Stimulated activated CD4-positive, alpha-beta T cell treated with anti-CD3 and anti-CD28 coated beads, TNF-alpha, amount 100 ng/mL, for 1 hour (primary cell): ENCODE measurements at places on chromosomes 4 and X.

DNA sequence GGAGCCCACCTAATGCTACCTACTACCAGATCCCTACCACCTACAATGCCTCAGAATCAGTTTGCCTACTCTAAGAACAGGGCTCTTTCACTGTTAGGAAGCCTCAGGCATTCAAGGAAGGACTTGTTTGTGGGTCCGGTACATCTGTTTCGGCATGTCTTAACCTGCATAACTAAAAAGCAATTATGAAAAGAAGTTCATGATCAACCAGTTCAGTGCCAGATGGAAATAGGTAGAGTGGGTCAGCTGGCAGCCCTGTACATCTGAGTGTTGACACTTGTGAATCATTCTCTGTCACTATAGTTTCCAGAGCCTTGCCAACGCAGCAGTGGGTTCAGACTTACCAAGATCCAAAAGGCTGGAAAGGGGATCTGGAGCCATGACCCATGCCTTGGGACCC lies 3.3 kb downstream of the TMEM185A start:
- DNase-seq, result no peak

GRCh38 chrX:115588179-115588578 lies 27.2 kb downstream of the PLS3 start:
- no peak for DNase-seq

DNA sequence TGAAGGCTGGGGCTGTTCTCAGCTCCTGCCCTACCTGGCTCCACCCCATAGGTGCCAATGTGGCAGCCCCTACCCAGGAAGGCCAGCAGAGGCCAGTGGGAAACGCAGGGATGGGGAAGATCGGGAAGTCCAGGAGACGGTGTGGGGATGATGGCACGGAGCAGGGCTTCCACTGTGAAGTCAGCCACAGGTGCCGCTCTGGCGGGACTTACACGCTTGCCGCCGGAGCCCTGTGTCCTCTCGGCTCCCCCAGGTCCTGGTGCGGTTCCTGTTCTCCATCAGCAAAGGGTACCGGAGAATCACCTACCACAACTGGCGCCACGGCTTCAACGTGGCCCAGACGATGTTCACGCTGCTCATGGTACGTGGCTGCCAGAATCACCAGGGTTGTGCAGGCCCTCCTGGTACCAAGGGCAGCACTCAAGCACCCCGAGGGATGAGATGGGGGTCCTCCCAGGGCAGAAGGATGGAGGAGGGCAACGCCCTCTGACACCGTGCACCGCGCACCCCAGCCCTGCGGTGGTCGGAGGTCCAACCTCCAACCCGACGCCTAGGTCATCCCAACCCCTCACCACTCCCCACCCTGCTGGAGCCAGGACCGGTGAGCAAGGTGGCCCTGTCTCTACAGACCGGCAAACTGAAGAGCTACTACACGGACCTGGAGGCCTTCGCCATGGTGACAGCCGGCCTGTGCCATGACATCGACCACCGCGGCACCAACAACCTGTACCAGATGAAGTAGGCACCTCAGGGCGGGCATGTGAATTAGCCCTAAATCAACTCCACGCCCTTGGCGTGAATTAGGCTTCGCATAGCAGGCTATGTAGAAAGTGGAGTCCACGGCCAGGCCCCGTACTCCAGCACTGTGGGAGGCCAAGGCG lies 12.0 kb downstream of the ATP5ME start:
- no peak for DNase-seq

- no peak for DNase-seq
These were observed 358.4 kb downstream of the PRR32 start for GRCh38 chrX:127177966-127178365.

DNA sequence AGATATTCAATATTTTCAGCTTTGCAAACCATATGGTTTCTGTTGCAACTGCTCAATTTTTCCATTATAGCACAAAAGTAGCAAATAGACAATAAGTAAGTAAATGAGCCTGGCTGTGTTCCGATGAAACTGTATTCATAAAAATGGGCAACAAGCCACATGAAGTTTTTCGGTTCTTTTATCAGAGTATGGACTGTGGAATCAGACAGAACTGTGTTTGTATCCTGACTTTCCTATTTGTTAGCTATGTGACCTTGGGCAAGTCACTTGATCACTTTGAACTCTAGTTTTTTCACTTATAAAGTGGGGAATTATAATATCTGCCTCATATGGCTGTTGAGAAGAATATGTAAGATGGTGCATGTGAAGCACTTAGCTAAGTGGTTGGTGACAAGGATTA lies 23.4 kb upstream of the ADGRA3 start:
- DNase-seq, result no peak

- DNase-seq, result no peak
These were observed 33.7 kb upstream of the HMX1 start for GRCh38 chr4:8905226-8905772.

GRCh38 chr4:24862073-24862751 lies 50.6 kb downstream of the CCDC149 start:
- DNase-seq, result no peak

GRCh38 chrX:135477576-135477975 lies 42.9 kb upstream of the INTS6L start:
- DNase-seq, result peak; percentile 0

DNA sequence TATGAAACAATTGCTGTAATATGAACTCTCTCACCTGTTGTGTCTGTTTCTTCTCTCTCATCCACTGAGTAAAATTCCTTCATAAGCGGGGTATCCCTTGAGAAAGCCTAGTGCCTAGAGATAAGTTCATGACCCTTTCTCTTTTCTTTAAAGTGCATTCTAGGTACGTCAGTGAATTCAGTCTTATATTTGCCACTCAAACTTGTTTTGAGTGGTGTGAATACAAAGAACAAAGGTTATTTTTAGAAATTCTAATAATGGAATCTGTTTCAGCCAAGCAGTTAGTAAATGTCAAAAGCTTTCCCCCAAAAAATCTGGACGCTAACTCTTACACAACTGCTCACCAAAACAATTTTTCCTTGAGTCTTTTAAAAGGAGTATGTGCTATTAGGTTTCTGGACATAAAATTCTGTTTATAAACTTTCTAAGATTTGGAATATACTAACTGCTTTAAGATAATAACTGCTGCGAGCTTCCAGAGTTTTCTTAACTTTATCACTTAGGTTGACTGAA lies 112.0 kb downstream of the VEGFC start:
- no peak for DNase-seq

DNA sequence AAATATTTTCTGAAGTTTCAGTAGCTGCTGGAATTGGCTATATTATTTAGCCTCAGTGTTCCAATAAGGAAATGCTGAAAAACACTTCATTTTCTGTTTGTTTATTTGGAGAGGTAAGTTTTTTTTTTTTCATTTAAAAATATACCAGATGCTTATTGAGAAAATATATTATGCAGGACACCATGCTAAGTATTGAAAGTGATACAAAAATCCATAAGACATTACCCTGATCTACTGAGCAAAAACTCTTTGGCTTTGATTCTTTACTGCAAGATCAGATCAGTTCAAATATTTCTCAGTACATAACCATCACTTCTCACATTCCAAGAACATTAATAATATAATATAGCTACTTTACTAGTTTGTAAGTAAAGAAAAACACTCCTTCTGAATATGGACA lies 123.4 kb upstream of the PACRGL start:
- no peak for DNase-seq

DNA sequence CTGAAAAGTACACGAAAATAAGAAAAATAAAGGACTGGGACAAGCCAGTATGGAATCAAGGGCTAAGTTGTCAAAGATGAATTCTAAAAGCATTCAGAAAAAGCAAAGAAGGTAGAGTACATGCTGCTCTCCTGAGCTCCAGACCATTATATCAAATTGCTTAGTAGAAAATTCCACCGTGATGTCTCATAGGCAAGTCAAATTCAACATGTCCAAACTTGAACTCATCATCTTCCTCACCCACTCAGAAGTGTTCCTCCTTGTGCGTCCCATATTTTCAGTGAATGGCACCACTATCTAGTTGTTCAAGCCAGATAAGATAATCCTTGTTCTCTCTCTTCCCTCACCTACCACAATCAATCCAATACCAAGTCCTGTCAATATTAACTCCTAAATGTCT lies 37.5 kb upstream of the IL13RA2 start:
- DNase-seq, result no peak

DNA sequence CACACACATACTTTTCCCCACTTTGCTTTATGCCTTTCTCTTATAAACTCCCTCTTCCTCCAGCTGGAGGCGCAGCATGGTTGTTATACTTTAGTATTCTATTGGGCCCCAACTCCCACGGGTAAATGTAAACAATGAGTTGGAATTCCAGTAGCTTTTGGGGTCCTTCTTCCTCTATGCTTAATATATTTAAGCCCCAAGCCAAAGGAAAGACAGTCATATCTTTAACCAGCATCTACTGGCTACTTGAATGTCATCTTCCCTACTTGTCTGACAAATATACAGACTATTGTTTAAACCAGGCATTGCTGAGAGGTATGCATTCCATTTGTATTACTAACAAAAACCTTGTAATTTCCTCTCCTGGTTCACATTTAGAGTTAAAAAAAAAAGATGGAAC lies 72.9 kb downstream of the WDR19 start:
- no peak for DNase-seq

GRCh38 chr4:76401654-76402053 lies 19.3 kb downstream of the CCDC158 start:
- no peak for DNase-seq

DNA sequence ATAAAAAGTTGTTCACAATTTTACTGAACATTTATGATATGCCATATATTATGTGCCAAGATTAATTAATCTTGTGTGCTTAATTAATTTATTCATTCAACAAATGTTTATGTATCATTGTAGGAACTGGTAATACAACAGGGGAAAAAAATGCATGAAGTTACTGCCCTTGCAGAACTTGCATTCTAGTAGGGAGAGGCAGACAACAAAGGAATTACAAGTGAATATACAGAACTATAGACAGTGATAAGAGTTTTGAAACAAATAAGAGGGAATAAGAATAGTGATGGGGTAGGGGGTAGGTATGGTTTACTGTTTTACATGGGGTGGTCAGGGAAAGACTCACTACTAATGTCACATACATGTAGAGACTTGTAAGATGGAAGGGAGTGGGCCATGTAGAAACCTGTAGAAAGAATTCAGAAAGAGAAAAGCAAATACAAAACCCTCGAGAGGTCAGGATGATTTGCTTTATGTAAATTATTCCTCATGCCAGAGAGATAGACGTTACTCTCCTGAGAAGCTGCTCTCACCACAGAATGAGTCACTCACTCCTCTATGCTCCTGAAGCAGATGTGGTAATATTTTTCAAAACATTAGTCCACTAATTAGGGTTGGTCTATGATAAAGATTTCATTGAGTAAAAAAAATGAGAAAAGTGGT lies 855.0 kb upstream of the GRID2 start:
- no peak for DNase-seq

DNA sequence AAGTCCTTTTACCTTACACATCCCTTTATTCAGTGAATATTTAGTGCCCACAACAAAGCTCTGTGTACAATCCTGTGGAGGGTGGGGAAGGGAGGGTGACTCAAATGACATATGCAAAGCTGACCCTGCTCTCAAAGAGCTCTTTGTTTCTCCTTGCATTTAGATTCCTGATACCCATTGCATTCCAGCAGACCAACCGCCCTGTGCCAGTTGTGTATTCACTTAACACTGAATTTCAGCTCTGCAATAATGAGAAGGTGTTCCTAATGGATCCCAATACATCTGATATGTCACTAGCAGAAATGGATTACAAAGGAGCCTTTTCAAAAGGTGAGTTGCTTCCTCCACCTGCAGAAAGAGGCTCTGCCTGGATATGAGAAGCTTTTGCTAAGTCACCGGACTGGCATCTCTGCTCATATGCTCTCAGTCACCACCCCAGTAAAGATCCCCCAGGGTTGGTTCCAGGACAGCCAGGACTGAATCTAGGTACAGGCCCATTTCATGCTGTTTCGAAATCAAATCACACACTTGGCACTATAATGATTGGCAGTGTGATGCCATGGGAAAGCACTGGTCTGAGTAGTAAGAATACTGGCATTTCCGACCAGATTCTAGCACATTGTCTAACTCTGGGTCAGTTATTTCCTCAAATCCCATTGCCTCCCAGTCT lies 17.1 kb upstream of the ANXA3 start:
- DNase-seq, result no peak

DNA sequence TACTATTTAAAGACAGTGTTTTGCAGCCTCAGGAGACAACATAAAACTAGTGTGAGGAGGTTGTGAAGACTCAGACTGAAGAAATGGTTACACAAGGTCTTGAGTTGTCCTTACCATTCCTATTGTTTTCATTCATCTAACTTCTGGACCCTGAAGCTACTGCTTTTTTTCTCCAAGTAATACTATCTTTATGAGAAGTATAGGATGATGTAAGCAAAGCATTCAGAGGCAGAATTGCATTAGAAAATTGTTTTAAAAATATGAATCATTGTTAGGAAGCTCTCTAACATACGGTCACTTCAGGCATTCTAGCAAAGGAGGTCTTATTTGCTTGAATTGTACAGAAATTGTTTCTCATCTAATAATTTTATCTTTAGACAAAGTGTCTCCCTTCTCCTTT lies 357.8 kb downstream of the TLL1 start:
- DNase-seq, result no peak

- DNase-seq, result no peak
These were observed 929.1 kb downstream of the STIM2 start for GRCh38 chr4:27789773-27790172.

DNA sequence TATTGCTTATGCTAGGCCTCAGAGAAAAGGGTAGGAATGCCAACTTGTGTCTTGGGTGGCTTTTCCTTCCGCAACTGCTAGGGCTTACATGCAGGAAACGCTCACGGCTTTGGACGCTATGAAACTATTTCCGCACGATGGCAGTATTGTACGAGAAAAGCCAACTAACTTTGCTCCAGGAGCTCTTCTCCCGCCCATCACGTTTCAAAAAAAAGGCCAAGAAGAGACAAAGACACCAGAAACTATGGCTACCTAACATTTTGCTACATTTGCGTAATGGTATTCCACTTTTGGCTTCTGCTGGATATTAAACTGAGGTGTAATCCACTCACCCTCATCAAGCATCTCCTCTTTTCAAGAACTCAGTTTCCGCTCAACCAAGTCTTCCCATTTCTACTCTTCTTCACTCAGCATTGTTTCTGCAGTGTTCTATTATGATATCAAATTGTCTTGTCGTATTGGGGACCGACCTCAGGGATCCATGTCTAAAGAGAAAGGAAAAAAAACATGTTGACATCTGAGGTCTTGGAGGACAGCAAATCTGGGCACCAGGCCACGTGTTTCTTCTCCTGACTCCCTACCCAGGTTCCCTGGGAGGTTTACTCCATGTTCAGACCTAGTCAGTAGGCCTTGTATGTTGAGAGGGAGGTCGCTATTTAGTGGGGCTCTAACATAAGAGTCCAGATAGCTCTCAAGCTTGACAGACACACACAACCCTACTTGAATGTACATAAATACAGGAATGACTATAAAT lies 239.4 kb upstream of the STK26 start:
- DNase-seq, result no peak
